ENCODE measurements at places on chromosomes 6 and 20.

DNA sequence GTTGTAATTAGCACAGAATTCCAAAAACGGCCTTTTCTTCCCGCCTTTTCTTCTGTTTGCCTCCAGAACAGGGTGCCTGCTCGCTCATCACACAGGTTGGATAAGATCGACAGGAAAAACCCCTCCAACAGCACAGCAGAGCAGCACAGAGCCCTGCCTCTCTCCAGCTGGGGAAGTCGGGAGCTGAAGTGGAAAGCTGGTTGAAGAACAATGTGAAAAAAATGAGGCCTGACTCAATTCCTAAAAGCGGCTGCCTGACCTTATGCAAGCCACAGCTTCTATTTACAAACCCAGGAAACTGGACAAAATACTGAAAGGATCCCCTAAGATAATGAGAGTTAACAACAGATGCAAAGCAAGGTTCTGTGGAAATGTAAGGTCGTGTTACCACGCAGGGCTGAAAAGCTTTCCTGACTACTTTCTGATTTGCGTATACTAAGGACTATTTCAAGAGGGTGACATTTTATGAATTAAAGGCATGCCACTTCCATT lies 116.9 kb downstream of the TTLL2 start:
- no peak for DNase-seq

- DNase-seq = no peak
These were observed 7.2 kb upstream of the FAM50B start for GRCh38 chr6:3841711-3842565.

DNA sequence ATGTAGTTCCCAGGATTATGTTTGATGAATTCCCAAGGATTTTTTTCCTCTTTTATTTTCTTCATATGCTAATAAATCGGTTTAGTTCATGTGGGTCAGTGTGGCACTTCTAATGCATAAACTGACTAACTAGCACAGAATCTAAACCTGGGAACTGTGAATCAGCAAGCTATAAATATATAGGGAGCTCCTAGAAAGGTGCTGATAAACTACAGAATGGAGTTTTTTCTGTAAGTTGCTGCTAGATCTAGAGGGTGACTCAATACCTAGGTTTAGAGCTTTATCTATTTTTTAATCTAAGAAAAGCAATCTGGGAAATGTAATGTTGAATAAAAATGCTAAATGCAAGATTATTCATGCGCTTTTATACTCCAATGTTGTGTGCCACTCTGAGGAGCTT lies 118.8 kb upstream of the PTCHD4 start:
- DNase-seq = no peak

- no peak for DNase-seq
These were observed 22.9 kb downstream of the TMC2 start for GRCh38 chr20:2559279-2559626.

GRCh38 chr6:161417717-161418462 lies 144.0 kb upstream of the AGPAT4 start:
- DNase-seq = no peak

GRCh38 chr20:20832715-20833114 lies 120.3 kb upstream of the RALGAPA2 start:
- no peak for DNase-seq

GRCh38 chr6:133888929-133889556 lies at the start of gene TCF21:
Gene TCF21 (plus strand): TSS chr6:133889113. CDS start chr6:133889398, 285 bp downstream.
- DNase-seq = no peak

DNA sequence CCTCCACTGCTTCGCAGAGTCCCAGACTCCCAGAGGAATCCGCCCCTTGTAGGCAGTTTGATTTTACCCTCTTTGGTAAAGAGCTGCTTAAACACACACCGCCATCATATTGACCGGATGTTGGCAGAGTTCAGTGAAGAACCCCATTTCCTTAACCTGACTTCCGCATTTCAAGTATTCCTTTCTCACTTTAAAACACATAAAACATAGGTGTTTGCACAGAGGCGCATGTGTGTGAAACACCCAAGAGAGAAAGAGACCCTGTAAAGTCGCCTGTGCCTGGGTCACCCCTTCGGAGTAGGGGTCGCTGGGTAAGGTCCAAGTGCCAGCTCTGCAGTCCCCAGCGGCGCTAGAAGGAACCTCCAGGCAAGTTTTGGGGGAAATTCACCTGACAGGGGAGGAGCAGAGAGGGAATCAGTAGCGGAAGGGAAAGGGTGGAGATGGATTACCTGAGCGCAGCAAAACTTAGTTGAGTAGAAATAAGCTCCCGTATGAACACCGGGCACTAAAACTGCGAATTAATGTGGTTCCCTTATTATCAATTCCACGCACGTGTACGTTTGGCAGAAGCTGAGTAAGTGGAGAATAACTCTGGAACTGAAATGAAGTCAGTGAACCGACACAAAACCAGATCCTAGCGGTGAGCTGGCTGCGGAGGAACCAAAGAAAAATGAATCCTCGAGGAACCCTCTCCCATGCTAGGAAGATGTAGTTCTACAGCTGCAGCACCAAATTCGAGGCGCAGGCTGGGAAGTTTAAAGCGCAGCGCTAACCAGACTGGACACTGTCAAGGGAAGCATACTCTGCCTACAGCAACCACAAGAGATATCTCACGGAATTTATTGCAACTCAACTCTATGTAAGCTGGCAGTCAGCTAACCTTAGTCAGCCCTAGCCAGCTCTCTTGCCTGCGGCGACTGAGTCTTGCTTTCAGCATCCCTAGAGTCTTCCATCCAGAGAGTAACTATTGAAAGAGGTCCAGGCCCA lies 3.5 kb upstream of the HTR1B start:
- DNase-seq = no peak

- no peak for DNase-seq
These were observed 59.3 kb upstream of the STMND1 start for GRCh38 chr6:17042422-17043147.

- no peak for DNase-seq
These were observed 32.4 kb upstream of the CAP2 start for GRCh38 chr6:17361013-17361412.

GRCh38 chr20:1001911-1002681 lies at the start of gene RSPO4:
Gene RSPO4 (minus strand): TSS chr20:1002311. CDS start chr20:1002164, 147 bp downstream.
- no peak for DNase-seq

DNA sequence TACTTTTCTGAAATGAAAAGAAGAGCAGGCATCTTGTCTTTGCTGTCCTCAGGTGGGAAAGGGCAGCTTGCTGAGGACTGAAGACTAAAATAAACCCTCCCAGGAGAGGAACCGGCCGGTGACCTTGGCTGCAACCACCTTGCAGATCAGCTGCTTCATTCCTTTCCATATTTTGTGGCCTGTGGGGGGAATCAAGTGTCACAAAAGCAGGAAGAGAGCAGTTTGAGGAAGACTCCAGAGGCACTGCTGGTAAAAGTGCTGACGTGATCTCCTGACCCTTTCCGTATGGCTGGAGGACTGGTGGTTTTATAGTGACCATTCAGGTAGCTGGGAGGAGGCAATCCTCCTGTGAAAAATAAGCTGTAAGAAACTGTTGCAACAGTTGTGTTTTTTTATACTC lies 157.0 kb downstream of the PLCB4 start:
- no peak for DNase-seq

DNA sequence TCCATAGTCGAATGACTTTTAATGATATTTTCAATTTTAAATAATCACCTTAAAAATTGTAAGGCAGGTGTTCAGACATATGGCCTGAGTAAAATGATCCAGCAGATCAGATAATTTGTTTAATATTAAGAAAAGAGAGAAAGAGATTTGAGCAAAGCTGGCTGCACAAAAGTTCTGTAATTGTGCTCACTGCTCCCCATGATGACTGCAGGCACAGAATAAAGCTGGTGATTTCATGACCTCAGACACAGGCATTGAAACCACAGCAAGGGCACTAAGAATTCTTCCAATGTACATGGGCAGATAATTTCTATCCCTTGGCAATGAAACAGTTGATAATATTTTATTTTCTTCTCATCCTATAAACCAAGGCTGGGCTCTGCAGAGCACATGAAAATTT lies 553.1 kb downstream of the NKAIN2 start:
- no peak for DNase-seq

- no peak for DNase-seq
These were observed 534.2 kb upstream of the GJE1 start for GRCh38 chr6:141598487-141598886.

GRCh38 chr6:11326116-11326515 lies 93.6 kb upstream of the NEDD9 start:
- no peak for DNase-seq

GRCh38 chr20:58559368-58559729 lies 44.1 kb upstream of the APCDD1L start:
- no peak for DNase-seq

DNA sequence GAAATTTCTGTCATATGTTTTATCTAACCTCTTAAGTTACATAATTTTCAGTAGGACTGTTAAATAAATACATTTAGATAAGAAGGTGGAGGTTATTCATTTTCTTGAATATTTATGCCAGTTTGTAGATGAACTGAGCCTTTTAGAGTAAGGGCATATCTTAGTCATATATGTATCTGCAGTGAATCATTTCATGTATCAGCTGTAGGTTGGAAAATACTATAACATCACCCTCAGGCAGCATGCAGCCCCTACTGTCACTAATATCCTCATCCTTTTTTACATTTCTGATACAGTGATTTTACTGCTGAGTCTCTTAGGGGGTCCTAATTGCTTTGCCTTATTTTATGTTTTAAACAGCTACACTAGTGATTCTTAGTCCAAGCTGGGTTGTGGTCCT lies 19.5 kb upstream of the SUMO4 start:
- DNase-seq = no peak

GRCh38 chr6:122214605-122215318 lies 184.7 kb upstream of the HSF2 start:
- no peak for DNase-seq

GRCh38 chr20:63536241-63536977 lies 767 bp downstream of the PTK6 start:
- no peak for DNase-seq

DNA sequence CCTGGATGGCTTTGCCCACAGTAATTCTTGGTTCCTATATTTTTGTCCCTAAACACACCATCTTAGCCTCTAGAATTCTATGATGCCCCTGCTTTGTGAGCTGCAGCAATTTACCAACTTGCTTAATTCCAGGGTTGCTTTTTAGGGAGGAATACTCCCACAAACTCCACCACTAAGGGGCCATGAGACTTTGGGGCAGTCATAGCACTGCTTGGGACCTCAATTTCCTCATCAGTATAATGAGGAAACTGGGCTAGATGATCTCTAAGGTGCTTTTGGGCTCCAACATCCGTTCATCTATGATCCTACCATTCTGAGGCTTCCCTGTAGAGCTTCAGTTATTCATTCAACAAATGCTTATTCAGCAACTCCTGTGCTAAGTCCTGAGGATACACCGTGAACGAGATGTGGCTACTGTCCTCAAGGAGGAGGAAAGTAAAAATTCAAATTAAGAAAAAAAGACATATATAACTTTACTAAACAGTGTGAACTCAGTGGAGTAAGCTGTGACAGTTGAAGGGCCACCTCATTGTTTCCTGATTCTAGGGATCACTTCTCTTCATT lies 75.3 kb downstream of the PRDM1 start:
- no peak for DNase-seq

DNA sequence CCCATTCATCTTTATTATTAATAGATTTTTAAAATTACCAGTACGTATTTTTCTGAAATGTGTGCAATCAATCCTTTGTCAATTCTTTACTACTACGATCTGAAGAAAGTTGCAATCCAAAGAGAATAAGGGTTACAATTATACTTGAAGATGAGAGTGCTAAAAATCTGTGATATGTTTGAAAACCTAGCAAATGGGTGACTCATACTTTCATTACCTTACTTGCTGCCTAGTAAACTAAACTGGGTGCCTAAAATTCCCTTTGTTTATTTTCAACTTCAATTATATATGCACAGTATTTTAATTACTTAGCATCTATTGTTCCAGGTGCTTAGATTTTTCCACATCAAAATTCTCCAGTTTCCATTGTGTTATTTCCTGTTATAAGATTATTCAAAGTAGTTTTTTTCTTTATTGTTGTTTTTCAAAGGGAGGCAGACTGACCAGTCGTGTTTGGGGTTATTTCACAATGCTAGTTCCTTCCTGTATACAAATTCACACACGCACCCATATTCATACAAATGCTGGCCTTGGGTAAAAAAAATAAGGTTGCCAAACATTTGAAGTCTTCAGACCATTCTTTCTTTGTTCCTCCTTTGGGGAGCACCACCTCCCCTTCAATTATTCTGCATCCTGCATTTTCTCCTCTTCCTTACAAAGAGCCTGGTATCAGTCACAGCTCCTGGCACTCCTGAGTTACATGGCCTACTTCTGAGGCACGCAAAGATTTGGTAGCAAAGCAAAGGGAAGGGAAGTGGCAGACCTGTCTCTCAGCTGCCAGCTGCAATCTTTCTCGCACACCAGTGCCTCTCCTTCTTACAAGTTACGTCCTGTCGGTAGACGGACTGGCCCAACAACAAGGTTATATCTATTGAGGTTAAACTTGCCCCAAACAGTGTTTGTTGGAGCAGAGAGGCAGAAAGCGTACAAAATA lies 16.2 kb upstream of the FAM135A start:
- DNase-seq = no peak

- no peak for DNase-seq
These were observed 702 bp downstream of the ETV7 start for GRCh38 chr6:36386495-36387439.

- no peak for DNase-seq
These were observed 257.8 kb downstream of the RNGTT start for GRCh38 chr6:88705601-88706000.

- no peak for DNase-seq
These were observed 8.4 kb downstream of the RBBP8NL start for GRCh38 chr20:62418709-62419487.

- no peak for DNase-seq
These were observed 165.0 kb upstream of the SCGN start for GRCh38 chr6:25487012-25487411.

DNA sequence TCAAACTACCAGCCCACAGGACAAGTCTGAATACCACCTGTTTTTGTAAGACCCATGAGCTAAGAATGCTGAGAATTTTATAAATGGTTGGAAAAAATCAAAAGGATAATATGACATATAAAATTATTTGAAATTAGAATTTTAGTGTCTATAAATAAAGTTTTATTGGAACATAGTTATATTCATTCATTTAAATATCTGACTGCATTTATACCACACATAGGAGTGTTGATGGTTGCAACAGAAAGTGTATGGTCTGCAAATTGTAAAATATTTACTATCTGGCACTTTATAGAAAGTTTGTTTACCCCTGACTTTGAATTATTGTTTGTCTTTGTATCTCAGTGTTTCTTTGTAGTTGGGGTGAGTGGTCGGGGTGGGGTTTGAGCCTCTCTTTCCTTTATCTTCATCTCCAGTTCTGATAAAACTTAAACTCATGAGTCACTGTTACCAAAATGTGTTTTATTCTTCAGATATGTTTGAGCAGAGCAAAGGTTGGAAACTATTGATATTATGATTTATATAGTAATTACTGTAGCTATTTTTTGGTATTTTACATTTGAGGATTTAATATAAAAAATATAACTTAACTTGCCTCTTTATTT lies 55.5 kb downstream of the CD2AP start:
- DNase-seq = no peak

GRCh38 chr6:128696691-128697689 lies 176.6 kb upstream of the PTPRK start:
- no peak for DNase-seq

DNA sequence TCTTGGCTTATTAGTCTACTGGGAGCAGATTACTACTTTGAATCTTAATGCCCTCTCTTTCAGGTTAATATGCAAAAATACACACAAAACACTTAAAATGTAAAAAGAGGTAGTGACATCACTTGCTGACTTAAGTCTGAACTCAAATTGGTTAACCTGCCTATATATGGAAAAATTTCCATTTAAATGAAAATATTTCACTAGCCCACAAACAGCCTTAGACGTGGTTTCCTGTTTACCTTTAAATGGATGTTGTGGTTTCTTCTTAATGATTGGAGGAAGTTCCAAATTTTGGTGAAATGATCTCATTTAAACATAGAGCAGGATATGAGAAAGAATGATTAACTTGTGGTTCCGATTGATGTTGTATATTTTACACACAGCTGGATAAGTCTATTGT lies 553.7 kb downstream of the CD109 start:
- no peak for DNase-seq
